ENCODE measurements at places on chromosomes 16 and 17.

DNA sequence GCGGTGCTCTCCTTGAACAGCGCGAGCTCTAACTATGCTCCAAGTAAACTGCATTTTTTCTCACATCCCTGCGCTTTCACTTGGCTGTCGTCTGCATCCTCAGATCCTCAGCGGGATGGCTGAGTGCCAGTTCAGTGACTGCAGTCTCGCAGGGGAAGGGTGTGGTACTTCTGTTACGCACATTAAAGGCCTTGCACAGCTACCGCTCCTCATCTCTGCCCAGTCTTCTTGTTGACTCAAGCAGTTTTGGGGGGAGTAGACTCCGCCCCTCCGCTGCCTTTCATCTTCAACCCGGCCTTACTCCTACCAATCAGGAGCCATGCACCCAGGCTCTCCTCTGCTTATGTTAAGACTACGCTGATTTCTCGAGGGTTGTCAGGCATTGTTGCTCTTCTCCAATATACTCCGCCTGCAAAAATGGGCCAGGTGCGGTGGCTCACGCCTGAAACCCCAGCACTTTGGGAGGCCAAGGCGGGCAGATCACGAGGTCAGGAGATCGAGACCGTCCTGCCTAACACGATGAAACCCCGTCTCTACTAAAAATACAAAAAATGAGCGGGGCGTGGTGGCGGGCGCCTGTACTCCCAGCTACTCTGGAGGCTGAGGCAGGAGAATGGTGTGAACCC lies 10.0 kb downstream of the ATP5PD start:
- peak; percentile 70 for DNase-seq

- no peak for DNase-seq
Measured at GRCh38 chr17:51010173-51010675, 110.4 kb downstream of the SPAG9 start.

- peak; percentile 9 for DNase-seq
Measured at GRCh38 chr17:19978209-19978802, 678 bp upstream of the AKAP10 start.

DNA sequence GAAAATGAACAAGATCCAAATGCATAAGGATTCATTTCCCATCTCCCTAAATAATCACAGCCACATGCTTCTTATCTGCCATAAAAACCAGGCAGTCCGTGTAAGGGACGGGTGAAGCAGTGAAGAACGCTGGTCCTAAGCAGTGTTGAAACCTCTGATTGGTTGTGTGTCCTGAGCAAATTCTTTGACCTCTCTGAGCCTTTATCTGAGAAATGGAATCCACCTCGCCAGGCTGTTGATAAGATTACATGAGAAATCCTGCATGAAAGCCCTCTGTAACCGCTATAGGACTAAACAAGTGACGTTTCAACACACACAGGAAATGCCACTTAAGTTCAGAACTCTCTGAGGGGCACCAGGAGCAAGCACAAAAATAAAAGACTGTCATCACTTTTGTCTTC lies 26.8 kb downstream of the GAS7 start:
- no peak for DNase-seq

DNA sequence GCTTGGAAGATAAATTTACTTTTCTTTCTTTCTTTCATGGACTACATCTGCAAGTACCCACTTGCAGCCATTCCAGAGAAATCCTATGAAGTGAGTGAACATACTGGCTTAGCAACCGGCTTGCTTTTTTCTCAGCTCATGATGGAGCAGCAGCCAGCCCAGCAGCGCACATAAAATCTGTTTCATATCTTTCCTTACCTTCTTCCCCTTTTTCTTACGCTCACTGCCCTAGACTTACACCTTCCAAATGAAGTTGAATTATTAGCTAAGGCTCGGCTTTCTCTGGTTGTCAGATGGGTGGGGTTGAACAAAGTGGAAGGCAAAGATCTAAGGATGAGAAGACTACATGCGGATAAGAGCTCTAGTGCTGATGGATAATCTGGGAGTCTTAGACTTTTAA lies 13.9 kb upstream of the ABCA8 start:
- no peak for DNase-seq

GRCh38 chr16:29139261-29139802 lies 154.5 kb downstream of the LAT start:
- no peak for DNase-seq
